NCI-H1092 treated with DMSO at 0.1 percent for 48 hours (cell line): ENCODE measurements at places on chromosomes 2 and 18.

DNA sequence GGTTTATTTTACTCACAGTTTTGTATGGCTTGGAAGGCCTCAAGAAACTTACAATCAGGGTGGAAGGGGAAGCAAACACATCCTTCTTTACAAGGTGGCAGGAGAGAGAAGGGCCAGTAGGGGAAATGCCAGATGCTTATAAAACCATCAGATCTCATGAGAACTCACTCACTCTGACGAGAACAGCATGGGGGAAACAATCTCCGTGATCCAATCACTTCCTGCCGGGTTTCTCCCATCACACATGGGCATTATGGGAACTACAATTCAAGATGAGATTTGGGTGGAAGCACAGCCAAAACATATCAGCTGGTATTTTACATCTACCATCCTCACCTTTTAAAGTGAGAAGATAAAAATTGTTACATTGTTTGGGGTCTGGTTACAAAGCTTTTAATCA, 427.9 kb upstream of the CDH7 start:
- no peak for DNase-seq

GRCh38 chr18:9337873-9338272, 3.3 kb downstream of the TWSG1 start:
- no peak for DNase-seq

DNA sequence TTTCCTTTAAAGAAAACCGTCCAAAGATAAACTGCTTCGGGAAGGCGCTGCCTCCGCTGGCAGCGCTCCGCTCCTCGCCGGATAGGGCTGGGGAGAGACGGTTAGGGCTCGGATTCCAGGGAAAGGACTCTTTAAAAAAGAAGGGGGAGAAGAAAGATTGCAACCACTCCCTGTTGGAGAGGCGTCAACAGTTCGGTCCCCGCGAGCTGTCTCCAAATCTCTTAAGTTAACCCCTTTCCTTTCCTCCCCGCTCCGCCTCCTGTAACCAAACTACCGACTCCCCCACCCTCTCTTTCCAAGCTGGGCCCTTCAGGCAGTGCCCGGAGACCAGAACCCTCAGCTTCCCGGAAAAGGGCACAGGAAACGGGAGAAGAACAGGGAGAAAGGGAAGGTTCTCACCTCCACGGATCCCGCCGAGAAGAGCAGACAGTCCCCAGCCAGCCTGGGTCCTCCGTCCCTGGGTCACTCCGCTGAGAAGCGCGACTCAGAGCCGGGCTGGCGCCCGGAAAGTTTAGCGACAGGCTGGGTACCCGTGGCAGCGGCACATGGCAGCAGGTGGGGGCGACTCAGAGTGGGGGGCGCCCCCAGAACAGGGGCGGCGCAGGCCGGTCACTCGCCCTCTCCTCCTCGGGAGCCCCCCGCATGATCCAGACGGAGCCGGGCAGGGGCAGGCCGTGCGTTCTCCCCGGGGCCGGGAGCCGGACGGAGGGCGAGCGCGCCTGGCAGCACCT, 675 bp downstream of the FZD5 start:
- DNase-seq = peak; percentile 15

- DNase-seq = no peak
Observed at GRCh38 chr2:53018825-53019425, 748.7 kb upstream of the CHAC2 start.

DNA sequence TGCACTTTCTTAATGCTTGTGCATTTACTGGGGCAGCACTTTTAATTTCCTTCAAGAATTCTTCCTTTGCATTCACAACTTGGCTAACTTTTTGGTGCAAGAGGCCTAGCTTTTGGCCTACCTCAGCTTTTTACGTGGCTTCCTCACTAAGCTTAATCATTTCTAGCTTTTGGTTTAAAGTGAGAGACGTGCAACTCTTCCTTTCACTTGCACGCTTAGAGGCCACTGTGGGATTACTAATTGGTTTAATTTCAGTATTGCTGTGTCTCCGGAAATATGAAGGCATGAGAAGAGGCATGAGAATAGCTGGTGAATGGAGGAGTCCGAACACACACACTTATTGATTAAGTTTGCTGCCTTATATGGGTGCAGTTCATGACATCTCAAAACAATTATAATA, 354.1 kb downstream of the DLGAP1 start:
- DNase-seq = no peak

DNA sequence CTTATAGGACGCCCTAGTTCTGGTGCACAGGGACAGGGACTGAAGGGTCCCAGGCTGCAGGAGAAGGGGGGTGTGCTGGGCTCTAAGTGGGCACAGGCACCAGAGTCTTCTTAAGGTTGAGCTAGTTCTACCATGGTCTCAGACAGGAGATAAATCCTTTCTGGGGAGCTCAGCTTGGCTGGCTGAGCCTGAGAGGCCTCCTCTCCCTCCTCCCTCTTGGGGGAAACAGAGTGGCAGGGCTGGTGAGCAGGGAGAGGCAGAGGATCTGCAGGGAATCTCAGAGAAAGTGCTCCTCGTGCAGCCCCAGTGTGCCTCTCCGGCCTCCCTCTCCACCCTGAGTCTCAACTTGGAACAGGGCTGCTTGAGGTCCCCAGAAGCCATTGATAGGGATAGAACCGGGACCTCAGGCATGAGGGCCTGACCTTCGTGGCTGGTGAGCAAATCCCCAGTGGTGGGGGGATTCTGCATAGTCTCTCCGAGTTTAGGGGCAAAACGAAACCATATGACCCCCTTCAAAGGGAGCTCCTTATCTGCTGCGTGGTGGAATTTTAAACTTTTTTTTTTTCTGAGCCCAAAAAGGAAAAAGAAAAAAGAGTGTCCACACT, 2.0 kb downstream of the GDF7 start:
- DNase-seq = no peak

DNA sequence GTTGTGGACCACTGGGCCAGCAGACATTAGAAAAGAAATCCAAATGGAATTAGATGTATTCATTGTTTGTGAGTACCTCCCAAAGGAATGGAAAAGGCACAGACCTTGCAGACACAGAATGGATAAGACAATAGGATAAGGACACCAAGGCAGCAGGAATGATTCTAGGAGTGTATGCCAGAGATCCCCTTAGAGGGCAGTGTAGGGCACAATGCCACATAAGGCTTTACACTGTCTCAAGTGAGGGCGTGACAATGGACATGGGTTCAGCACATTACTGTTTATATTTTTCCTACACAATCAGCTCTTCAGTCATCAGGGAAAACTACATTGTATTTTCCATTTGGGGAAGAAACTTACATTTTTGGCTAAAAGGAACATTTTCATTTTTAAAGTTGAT, 250.9 kb downstream of the PTH2R start:
- no peak for DNase-seq

DNA sequence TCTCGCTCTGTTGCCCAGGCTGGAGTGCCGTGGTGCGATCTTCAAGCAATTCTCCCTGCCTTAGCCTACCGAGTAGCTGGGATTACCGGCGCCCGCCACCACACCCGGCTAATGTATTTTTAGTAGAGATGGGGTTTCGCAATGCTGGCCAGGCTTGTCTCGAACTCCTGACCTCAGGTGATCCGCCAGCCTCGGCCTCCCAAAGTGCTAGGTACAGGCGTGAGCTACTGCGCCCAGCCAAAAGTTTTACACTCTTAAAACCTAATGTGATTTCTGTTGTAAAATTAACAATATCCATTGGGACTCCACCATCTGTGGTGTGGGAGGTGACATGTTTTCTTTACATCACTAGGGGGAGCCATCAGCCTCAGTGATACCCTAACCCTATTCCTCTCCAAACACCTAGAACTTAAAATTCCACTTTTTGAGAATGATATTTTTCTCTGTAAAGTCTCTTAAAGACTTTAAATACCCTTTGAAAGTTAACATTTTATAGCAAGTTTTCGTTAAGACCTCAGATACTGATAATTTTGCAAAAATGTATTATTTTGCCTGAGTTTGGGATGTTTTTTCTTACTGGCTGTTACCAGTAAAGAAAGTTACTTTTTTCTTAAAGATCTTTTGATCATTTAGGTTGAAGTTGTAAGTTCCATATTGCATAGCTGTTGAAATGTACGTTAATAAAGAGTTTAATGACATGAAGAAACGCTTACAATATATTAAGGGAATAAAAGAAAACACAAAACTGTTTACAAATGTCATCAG, 11.6 kb upstream of the EIF2AK2 start:
- DNase-seq = peak; percentile 12

DNA sequence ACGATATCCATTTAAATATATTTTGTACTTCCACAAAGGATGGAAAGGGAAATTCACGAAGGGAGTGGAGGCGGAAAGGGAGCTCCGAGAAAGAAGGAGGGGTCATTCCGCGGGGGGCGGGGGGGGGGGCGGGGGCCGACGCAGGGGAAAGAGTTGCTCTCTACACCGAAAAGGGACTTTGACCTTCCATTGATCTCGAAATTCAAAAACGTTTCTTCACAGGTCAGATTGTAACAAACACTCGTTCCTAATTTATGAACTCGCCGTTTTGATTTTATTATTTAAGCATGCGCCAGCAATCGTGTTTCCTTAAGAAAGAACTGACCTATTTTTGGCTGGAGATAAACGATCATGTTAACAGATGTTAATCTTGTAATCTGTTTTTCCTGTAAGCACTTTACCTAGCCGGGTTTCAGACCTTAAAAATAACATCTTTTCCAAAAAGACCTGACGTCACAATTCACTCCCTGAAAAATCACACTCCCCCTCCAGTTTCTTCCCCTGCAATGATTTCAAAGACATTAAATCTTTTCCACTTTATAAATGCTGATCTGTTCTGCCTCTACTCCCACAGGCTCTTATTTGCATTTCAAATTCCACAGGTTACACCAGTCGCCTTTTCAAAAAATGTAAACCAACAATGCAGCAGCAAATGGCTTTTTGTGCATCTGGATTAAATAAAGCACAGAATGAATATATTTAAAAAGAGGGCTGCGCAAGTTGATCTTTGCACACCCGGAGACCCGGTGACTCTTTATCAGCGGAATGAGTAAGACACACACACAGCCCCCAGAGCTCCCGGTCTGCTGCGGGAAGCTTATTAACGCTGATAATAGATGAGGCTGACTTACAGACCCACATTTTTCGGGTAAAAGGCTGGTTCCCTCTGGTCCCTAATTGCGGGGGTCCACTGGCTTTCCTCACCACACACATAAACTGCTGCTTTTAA, 1.6 kb downstream of the ZNF516 start:
- peak; percentile 96 for DNase-seq

- no peak for DNase-seq
Observed at GRCh38 chr2:231965102-231965501, 3.6 kb downstream of the DIS3L2 start.

GRCh38 chr2:169105476-169105875, 36.1 kb downstream of the DHRS9 start:
- no peak for DNase-seq

- no peak for DNase-seq
Observed at GRCh38 chr18:41753826-41754225, 201.2 kb upstream of the PIK3C3 start.

GRCh38 chr2:151730262-151730975, 3.9 kb downstream of the NEB start:
- no peak for DNase-seq

- no peak for DNase-seq
Observed at GRCh38 chr2:117983040-117983439, 30.8 kb downstream of the CCDC93 start.

- no peak for DNase-seq
Observed at GRCh38 chr2:201831469-201831868, 25.1 kb downstream of the CDK15 start.

DNA sequence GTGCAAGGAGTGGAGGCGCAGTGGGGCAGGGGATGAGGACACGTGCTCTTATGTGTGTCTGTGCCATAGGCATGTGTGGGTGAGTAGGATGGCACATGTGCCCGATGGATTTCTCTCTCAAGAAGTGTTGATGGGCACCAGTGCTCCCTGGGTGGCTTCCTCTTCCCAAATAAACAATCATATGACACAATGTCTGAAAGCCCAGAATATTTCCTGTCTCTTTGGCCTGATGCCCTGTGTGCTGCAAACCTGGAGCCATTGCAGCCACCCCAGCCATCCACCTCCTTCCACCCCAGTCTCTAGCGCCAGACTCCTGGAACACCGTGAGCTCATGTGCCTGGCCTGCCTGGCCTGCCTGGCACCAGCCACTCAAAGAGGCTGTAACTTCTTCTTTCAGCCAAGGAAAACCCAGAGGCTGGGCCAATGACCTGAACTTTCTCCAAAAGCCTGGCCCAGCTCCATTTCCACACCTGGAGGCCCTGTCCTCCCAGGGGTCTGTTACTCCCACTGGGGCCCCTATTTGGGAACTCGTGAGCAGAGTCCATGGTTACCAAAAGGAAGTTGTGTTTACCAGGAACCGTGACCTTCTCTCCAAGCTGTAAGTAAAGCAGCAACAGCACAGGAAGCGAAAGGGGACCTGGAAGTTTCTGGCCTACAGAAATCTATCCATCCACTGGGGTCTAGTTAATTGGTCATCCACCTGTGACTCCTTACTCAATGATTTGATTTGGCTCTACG, 9.5 kb upstream of the ZBTB7C start:
- DNase-seq = no peak

GRCh38 chr18:46215902-46216723, 111.9 kb downstream of the HAUS1 start:
- DNase-seq = no peak

DNA sequence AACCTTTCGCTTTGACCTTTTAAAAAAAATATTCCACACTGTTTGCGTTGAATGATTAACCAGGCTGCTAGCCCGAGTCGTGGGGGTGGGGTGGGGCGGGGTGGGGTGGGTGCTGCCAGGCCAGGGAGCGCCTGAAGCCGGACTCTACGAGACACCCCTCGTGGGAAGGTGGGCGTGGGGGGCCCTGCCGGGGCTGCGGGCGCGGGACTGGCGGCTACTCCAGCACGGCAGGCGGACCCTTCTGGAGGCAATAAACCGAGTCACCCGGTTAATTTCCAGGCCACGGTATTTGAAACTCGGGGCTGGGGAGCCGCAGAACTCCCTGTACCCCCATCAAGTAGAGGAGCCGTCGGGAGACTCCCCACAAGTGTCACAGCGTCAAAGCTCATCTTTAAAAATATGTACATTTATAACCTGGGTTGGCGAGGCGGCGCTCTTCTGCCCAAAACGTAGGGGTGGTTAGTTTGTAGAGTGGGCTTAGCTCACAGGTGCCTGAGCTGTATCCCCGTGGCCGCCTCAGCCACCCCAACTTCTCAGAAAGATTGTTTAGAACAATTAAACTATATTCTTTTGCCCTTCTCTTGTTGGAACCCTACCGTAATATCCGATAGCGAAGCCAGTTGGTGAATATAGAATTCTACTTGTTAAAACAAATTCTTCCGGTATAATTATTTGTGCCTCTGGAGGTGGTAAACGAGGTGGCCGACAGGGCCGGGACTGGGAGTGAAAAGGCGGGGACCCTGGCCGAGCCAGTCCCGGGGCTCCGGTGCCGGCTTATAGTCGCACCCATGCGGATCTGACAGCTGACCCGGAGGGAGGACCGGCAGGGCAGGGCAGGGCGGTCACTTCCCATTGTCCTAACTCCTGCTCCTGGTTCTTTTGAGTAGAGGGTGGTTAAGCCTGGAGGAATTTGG, 1.4 kb downstream of the B3GNT2 start:
- DNase-seq = peak; percentile 12

- DNase-seq = peak; percentile 11
Observed at GRCh38 chr2:68925295-68925896, 27.3 kb downstream of the GKN2 start.

DNA sequence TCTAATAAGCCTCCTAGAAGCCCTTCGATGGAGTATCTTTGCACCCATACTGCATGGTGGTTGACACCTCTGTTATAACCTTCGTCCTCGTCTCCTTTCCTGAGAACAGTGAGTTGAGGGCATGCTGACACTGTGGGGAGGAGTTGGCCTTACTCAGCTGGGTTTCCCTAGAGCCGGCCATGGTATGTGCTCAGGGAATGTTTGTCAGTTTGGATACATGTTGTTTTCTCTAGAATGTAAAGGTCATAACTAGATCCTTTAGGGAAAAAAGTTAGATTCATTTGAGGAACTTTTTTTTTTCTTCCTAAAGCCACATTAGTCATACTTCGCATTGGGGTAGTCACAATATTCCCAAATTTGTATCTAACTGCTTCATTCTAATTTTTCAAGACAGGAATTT, 106.0 kb upstream of the FOSL2 start:
- no peak for DNase-seq
